ENCODE measurements at places on chromosomes 1 and 21.

- DNase-seq: peak; percentile 51
These were observed 82.2 kb upstream of the SSX2IP start for GRCh38 chr1:84772428-84772943.

DNA sequence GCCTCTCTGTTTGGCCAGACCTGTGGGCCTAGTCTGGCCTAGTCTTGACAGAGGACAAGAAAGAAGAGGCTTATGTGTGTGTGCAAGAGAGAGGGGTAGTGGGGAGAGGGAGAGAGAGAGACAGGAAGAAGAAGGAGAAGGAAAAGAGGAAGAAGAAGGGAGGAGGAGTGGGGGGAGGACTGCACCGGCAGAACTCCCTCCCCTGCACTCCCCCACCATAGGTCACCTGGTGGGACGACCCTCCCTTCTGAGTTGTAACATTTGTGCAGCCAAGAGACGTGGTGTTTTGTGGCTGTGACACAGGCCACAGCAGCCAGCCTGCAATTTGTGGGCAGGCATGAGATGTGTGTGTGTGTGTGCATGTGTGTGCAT, 4.3 kb downstream of the INAVA start:
- DNase-seq: no peak

DNA sequence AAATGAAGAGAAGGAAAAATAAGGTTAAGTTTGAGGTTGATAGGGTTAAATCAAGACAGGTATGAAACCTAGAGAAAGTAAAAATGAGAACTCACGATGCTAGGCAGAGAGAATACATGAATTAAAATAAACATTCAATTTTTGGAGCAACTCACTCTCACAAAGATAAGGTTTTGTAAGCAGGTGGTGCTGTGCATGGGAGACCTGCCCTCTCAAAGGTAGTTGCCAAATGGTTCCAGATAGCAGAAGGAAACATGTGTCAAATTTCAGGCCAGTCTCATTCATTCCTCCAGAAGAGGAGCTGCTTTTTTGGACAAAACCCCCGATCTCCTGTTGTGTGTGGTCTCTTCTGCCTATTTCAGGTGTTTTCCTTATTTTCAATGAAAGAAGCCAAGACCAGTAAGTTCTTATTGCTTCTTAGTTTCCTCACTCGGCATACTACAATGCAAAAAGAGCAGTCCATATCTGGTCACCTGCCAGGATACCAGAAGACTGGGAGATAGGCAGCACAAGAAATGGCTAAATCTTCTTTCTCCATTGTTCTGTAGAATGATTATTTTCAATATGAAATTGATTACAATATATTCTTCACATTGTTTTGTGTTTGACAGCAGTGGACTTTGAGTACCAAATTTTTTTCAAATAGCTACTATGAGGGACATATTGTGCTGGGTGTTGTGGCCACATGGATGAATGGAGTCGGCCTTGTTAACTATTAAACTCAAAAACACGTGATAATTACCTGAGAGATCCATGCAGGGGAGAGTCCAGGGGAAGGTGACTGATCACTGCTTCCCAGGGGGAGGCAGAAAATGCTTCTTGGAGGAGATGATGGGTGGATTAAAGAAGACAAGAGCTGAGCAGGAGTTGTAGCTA, 3.6 kb downstream of the CR1L start:
- no peak for DNase-seq

GRCh38 chr21:43825936-43826622, 36.7 kb downstream of the RRP1 start:
- no peak for DNase-seq

DNA sequence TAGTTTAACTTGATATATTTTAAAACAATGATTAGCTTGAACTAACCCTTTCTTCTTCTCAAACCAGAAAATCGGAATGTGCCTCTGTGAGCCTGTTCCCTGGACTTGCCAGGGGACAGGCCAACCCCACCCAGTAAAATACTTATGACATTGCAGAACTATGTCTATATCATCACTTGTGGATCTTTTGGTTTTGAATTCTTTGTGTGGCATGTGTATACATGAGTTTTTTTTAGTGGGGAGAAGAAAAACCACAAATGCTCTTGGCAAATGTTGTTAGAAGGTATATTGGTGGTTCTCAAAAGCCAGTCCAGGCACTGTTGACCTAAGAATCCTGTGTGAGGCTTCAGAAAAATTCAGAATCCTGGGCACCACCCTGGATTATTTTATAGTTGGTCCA, 347.4 kb downstream of the SIPA1L2 start:
- no peak for DNase-seq

DNA sequence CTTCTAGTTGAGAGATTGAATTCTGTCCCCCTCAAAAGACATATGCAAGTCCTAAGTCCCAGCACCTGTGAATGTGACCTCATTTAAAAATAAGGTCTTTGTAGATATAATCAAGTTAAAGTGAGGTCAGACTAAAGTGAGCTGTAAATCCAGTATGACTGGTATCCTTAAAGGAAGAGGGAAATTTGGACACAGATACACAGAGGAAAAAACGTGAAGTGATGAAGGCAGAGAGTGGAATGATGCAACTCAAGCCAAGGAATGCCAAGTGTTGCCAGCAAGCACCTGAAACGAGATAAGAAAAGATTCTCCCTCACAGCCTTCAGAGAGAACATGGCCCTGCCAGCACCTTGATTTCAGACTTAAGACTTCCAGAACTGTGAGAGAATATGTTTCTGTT, 444.7 kb upstream of the VAMP3 start:
- no peak for DNase-seq

DNA sequence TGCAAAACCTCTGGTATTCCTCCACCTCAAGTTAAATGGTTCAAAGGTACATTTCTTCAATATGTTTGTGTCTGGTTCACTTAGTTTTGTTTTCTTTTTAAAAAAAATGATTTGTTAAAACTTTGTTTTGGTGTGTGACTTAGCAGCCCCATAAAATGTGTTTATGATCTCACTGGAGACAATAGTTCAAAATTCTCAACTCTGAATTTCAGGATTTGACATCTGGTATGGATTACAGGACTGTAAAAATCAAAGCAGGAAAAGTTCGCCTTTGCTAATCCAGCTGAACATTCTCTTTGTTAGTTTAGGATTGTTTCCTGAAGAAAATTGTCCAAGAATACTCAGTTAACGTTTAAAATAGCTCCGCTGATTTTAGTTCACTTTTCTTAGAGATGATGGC, 231.7 kb downstream of the HMCN1 start:
- DNase-seq: no peak

DNA sequence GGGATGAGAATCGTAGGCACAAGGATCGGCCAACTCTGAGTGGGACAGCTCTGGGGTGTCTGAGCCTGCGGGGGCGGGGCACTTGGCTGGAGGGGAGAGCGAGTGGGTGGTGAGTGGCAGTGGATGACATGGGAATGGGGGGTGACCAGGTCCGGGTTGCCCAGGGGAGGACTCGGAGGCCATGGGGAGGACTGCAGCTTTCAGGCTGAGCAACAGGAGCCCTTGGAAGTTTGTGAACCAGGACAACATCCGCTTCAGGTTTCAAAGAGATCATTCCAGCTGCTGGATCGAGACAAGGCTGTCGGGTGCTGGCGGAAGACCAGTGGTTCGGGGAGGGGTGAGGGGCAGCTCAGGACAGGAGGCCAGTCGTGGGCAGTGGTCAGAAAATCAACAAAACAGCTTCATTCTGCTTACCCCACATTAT, 124.4 kb upstream of the IRF2BP2 start:
- no peak for DNase-seq

GRCh38 chr1:197360068-197360467, 92.0 kb downstream of the CRB1 start:
- DNase-seq: no peak

All from T-helper 17 cell (primary cell).